Activated CD8-positive, alpha-beta memory T cell treated with anti-CD3 and anti-CD28 coated beads for 4 hours (primary cell): ENCODE measurements at places on chromosomes 1 and 21.

DNA sequence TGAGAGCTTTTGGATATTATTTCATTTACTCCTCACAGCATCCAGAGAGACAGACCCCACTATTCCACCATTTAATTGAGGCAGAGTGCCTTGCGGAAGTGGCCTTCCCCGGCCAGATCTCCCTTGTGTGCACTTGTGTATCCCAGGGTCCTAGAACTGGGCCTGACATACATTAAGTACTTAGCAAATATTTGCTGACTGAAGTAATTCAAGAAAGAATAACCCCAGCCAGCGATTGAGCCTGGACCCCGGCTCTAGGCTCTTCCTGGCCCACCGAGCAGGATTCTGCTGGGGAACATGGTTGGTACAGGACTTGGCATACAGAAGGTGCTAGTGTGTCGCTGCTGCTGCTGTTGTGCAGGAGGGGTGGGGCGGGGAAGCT is 8.4 kb downstream of the DMRTA2 start:
- DNase-seq, result no peak

DNA sequence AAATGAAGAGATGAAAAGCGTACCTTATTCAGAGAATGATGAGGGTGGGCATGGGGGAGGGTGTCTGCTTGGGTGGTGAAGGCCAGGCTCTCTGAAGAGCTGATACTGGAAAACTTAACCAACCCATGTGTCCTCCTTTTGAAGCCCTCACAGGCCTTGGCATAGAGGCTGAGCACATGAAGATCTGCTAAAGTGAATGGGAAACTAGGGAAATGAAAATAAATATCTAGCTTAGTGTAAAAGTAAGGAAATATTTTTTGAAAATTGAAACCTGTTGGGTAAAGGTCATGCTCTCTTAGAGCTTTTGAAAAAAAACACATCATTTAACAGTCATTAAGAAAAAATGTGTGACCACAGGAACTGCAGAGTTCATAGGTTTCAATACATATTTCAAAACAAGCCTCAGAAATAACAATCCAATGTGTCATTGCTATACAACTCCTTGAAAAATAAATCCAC is 40.5 kb upstream of the RALGPS2 start:
- no peak for DNase-seq

DNA sequence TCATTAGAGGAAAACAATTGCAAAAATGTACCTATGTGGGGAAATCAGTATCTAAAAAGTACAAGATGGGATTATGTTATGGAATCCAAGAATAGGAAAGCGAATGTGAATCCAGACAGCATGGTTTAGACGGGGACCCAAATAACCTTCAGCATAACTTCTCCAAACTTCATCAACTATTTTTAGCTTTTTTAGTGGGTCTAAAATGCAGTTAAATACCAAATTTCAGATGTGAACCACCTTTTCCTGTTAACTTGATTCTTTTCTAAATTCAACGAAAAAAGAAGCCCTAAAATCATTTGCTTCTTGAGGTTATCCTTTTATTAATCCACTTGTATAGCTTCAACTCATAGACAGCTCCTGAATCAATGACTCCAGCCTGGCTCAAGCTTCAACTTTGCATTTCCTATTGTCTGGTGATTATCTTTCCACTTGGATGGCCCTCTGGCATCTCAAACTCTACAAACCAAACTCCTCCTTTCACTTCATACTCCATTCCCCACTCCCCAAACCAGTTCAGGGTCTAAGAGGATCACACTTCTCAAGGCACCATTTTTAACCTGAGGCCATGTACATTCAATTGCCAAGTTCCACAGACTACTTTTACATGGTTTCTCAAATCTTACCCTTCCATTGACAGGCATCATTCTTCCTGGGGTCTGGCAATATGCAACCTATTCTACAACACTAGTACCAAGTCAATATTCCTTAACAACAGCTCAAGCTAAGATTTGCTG is 7.4 kb downstream of the ERRFI1 start:
- no peak for DNase-seq

GRCh38 chr1:109371341-109371739 is 26.4 kb downstream of the SORT1 start:
- DNase-seq, result no peak

- DNase-seq, result no peak
Measured at GRCh38 chr1:164772635-164773034, 213.7 kb downstream of the PBX1 start.

DNA sequence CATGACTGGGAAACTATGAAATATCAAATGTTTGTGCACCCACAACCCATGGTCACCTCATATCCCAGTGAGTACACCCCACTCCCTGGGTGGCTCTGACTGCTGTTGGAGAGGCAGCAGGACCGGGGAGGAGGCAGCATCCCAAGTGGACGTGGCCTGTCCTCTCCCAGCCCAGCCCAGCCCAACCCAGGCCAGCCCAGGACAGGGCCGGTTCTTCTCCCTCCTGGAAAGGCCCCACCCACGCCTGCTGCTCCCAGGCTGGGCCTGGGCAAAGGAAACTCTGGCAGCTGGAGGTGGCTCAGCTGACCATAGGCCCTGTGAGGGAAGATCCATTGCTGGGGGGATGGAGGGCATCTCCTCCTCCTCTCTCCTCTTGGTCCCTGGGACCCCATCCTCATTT is 19.1 kb downstream of the MATN1 start:
- DNase-seq, result no peak

- no peak for DNase-seq
Measured at GRCh38 chr21:37562920-37563640, 196.5 kb downstream of the DYRK1A start.

- DNase-seq, result no peak
Measured at GRCh38 chr21:31520561-31521098, 138.9 kb upstream of the SOD1 start.

- no peak for DNase-seq
Measured at GRCh38 chr1:28039341-28039740, 49.1 kb downstream of the EYA3 start.

DNA sequence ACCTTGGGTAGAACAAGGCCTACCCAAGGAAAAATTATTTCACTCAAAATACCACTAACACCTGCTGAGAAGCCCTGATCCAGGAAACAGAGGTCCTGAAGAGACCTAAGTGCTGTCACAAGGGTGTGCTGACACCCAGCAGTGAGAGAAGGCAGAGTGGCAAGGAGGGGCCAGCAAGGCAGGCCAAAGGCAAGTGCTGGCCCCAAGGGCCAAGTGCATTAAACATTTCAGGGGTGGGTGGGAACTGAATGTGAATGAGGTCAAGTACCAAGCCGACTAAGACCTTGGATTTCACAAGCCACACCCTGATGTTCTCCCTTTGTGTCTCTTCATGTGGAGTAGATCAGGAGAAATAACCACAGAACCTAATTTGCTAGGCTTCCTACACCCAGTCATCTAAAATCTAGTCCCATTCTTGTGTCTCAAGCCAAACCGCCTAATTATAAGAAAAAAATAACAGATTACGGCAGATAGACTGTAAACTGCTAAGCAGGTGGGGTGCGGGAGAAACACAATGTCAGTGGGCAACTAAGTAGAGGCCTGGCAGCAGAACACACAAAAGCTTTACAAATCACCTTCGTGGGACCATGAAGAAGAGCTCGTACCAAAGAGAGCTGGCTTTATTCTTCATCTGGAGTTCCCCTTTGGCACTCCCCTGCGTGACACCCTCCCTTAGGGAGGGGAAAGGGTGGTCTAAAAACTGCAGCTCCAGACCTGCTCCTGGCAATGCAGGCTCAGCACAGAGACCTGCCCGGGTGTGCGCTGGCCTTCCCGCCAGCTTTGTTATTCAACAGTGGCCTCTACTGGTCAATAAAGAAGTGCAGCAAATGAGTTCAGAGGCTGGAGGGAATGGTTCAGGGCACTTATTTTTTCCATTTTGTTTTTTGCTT is 8.7 kb downstream of the UBE2G2 start:
- DNase-seq, result no peak

DNA sequence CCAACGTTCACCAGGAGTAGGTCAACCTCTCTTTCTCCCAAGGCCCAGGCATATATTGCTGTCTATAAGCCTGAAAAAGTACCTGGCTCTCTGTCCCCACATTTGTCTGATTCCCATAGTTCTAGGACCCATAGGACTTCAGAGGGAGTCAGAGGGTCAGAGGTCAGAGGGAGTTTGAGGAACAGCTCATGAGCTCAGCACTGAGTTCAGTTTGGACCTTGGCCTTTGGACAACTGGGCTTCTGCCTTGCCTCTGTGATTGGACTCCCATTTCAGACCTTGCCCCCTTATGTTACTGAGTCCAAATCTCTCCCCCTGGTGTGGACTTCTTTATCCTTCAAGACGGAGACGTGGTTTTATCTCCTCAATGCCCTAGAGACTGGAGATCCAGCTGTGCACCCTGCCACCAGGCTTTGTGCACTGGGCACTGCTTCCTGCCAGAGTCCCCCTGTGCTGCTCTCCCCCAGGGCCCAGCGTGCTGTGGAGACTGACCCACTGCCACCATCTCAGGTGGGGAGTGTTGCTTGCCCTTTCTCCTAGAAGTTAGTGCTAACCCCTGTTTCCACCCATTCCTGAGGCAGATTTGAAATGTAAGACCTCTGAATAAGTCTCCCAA is 3.2 kb downstream of the CTSE start:
- DNase-seq, result no peak

DNA sequence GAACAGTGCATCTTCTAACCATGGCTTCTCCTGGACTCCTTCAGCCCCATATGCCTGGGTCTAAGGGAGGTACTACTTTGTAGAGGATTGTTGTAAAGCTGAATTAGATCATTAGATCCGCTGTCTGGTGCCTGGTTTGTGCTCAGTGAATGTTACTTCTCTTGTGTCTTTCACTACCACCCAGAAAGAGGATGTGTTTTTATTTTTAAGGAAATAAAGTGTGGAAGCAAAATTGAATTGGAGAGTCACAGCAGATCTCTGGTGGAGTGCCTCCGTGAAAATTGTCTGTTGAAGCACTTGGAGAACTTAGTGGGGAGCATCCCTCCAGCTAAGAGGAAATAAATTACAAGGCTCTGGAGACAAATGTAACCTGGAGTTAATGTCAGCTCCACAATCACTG is 101.8 kb upstream of the ARTN start:
- DNase-seq, result no peak

- DNase-seq, result no peak
Measured at GRCh38 chr1:93659822-93660503, 21.7 kb downstream of the BCAR3 start.

DNA sequence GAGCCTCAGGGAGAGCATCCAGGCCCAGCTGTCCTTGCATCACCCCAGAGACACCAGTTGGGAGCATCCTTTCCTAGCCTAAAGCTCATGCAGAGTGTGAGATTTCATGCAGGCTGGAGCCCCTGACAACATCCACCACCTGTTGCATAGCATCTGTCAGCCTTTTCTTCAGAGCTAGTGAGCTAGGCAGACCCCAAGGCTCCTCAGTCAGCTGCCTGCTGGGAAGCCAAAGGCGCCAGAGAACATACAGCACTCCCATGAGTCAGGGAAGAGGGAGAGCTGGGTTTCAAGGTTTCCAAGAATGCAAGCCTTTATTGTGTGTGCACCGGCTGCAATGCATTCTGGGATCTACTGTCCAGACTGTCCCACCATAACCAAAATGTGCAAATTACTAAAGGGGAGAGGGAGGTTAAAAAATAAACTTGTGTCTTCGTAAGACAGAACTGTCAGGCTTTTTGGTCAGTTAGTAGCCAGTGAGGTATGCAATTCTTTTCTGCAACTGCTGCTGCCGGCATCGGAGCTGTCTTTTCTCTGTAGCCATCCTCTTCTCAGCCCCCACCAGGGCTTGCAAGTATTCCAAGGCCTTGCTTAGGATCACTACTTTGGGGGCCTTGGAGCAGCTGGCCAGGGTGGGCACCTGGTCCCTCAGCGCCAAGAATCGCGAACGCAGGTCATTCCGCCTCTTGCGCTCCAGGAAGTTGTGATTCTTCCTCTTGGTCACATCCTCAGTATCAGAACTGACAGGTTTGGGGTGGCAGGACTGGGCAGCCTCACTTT is 4.6 kb downstream of the MYCL start:
- DNase-seq, result no peak

GRCh38 chr1:95146637-95147036 is 29.5 kb downstream of the TLCD4 start:
- DNase-seq, result no peak

GRCh38 chr1:36231191-36231590 is 6.9 kb downstream of the THRAP3 start:
- DNase-seq, result no peak

- no peak for DNase-seq
Measured at GRCh38 chr1:116952738-116953275, 43.1 kb downstream of the PTGFRN start.

DNA sequence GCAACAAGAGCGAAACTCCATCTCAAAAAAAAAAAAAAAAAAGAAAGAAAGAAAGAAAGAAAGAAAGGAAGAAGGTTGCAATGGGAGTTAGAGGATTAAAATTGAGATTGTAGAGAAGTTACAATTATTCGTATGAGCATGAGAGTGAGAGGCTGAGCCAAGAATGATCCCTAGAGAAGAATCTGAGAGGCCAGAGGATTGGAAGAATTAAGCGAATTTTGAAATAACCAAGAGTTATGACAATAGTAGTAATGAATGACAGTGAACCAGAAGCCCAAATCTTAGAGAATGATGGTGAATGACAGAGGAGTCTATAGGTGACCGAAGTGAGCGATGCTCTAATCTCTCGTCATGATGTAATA is 369 bp upstream of the ZYG11B start:
- no peak for DNase-seq

GRCh38 chr1:236207121-236207520 is 64.8 kb downstream of the GPR137B start:
- DNase-seq, result no peak

- DNase-seq, result no peak
Measured at GRCh38 chr1:4428711-4429110, 225.7 kb upstream of the AJAP1 start.

- no peak for DNase-seq
Measured at GRCh38 chr1:161261261-161262235, 3.0 kb downstream of the PCP4L1 start.

- no peak for DNase-seq
Measured at GRCh38 chr21:35578831-35579471, 481.4 kb downstream of the SETD4 start.

DNA sequence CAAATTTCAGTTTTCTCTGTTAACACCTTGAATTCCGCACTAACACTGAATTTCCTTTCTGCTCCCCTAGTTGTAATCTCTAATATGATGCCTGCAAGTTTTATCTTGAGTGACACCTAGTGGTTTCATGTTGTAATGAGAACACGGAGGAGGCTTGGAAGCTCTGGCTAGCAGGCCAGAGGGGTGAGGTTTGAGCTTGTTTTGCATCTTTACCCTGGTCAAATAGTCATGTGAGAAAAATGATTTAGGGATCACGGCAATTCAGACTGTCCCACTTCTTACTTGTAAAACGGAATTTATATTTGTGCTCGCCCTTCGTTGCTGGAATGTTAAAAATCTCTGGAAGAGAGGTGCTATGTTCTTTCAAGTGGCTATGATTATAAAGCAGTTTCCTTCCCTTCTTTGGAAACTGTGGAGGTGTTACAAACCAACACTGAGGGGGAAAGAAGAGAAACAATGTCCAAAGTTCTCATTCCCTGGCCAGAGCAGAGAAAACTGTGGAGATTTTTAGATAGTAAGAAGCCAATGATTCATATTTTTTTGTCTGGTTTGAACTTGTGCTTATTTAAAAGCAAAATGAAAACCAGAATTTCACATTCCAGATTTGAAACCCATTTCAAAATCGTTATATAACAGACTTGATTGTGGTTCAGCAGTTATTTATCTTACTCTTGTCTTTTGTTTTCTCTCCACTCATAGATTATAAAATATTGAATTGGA is 5.3 kb upstream of the MROH9 start:
- no peak for DNase-seq

GRCh38 chr1:56064705-56065104 is 514.7 kb downstream of the PLPP3 start:
- DNase-seq, result no peak

GRCh38 chr1:226788965-226789364 is 49.9 kb upstream of the ITPKB start:
- no peak for DNase-seq
